Motor neuron (in vitro differentiated cells): ENCODE measurements at places on chromosomes 11 and 22. TPM values are rescaled to one million over a fixed set of nuclear protein-coding genes. Genes with fewer than 3 reads are reported as not detected.

Gene OR10A2
- total RNA-seq, result 0.13 and 0.14 TPM in 2 replicates

Gene HBG1
- not detected in 2 replicates for total RNA-seq

DNA sequence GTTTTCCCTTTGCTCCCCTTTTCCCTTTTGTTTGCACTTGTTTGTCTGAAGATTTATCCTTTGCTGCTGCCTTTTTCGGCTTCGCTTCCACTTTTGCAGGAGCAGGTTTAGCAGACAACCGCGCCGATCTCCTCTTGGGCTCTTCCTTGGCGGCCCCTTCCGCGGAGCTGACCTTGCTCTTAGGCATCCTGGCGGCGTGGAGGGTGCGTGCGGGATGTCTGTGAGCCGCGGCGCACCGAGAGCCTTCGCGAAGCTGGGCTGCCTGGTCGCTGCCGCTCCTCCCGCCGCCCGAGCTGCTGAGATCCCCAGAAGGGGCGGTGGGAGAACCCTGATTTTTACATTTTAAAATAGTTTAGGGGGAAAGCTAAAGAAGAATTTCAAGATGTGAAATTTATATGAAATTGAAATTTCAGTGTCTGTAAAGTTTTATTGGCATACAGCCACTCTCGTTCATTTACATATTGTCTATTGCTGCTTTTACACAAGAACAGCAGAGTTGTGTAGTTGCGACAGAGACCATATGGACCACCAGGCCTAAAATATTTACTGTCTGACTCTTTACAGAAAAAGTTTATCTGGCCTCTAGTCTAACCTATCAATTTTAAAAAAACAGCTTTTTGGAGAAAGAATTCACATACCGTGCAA is 105.2 kb upstream of the RRM1 start:
- no peak for ATAC-seq

Gene CD3E
- total RNA-seq, result 1.2 and 1.3 TPM in 2 replicates

DNA sequence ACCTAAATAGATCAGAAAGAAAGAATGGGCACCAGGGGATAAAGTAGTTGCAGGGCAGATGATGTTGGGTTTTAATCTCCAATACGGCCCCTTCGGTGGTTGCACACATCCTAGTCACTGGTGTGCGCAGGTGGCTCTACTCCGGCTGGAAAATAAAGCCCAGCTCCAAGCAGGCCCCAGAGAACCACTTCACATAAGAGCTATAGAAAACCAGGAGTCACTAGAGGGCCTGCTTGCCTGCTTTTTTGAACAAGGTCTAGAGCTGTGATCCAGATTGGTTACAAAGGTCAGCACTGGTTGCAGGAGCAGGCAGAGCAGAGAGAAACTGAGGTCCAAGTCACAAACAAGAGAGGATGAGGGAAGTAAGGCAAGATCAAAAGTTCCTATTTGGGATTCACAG is 41.5 kb upstream of the MS4A8 start:
- ATAC-seq, result peak; percentile 28

Gene ABCG4
- 2.1 and 3.2 TPM in 2 replicates for total RNA-seq

GRCh38 chr11:18890615-18891014 is 48.6 kb downstream of the MRGPRX1 start:
- no peak for ATAC-seq

DNA sequence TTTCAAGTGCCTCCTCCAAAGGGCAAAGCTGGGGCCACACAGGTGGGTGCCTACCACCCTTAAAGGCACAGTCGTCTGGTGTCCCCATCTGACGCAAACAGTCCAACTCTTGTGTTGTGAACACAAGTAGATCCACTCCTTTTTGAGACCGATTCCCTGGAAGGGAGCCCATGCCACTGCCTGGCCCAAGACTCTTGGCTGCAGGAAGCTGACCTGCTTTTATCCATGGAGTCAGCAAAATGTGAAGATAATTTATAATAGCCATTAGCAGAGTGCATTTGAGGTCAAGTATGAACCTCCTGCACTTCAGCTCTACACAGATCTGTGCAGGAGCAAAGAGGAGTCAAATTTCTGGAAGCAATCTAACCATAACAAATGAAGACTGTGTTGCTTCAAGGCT is 68.5 kb downstream of the ADM start:
- ATAC-seq, result no peak

Gene NOX4
- total RNA-seq, result 2.1 and 2.4 TPM in 2 replicates

Gene ROBO4
- total RNA-seq, result 1.9 and 2.5 TPM in 2 replicates

- no peak for ATAC-seq
Observed at GRCh38 chr11:95154514-95154913, 64.9 kb downstream of the ENDOD1 start.

Gene PTGDR2
- total RNA-seq, result 0.78 and 0.81 TPM in 2 replicates

Gene OR8J3
- total RNA-seq, result 0.12 TPM in 1 of 2 replicates, not detected in the other

DNA sequence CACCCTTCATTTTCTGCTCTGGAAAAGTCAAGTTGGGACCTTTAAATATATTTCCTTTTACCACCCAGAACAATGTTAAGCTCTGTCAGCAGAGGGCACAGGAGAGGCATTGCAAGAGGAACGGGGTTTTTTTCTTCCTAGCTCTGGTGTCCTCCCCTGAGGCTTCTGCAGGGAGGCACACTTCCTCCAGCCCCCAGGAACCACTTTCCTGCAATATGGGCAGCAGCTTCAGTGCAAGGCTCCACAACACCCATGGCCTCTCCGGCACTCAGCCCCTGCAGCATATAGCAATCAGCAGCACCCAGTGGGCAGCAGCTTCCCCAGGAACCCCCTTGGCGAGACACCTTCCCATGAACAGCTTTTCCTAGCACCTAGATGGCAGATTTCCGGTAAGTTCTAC is 101.4 kb downstream of the SYT9 start:
- ATAC-seq, result peak; percentile 59

GRCh38 chr22:37397226-37397625 is 30.1 kb downstream of the ELFN2 start:
- no peak for ATAC-seq

DNA sequence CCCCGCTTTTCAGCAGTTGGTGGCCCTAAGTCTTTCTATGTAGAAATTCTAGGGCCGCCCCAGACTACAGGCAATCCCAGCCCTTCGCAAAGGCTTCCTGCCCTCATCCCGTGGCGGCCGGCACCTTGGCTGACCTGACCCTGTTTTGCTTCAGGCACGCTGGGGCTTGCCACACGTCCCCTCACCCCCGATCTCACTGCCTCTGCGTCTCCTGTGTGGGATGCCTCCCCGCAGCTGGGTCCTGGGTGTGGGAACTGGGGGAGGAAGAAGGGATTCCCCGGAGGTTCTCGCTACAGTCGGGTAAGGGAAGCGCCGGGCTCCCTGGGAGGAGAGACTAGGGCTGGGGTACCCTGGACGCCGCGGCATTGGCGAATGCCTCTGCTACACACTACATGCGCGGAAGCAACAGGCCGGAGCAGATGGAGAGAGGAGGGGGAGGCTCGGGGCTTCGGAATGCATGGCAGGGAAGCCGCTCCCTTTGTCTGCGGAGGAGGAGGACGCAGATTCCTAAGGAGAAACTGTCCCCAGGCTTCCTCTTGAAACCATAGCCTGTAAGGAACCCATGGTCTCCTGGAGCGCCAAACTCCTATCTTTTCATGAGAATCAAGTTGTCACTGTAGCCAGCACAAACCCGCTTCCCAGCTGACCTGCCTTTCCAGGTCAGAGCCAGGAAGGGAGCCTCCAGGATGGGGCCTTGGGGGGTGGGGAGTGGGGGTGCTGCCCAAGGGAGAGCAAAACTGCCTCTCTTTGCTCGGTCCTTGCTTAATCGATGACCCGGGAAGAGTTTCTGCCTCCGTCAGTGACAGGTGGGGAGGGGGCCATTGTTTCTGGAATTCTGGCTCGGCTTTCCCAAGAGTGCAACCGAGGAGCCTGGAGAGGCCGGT is 1.4 kb downstream of the DTX4 start:
- peak; percentile 27 for ATAC-seq

Gene CNIH2
- total RNA-seq, result 2.8 and 5.2 TPM in 2 replicates
